Stimulated activated CD4-positive, alpha-beta T cell treated with anti-CD3 and anti-CD28 coated beads, Interleukin-1b, Interleukin-23, amount 100 ng/mL, for 1 hour (primary cell): ENCODE measurements at places on chromosomes 6 and 20.

DNA sequence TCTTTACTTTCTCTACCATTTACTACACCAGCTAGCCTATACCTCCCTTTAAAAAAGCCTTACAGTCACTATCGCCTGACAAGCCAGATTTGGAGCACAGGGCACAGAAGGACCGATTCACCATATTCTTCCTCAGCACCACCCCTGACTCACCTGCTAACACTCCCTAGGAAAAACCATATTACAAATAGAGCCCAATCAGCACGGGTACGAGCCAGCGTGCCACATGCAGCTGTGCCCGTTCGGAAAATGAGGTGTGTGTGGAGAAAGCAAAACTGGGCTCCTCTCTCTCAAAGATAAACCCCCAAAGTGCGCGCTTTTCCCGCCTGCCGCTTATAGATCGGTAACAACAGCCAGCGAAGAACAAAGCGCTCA, 1.2 kb downstream of the SYNCRIP start:
- DNase-seq = no peak

GRCh38 chr6:49430187-49430586, 32.9 kb downstream of the MMUT start:
- DNase-seq = no peak

DNA sequence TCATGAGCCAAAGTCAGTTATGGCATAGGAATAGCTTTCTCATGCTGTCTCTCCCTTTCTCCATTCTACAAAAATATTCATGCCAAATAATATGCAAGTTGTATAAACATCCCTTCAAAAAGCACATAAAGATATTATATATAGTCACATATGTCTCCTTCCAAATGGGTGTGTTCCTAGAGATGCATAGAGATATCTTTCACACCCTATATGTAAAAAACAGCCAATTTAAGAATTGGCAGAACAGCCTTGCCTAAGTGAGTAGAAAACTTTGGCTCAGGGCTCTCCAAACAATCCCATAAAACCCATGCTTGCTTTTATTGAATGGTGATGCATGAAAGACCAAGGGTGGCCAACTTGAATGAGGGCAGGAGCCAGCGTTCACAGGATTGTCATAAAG, 274.7 kb upstream of the SUPT3H start:
- no peak for DNase-seq

DNA sequence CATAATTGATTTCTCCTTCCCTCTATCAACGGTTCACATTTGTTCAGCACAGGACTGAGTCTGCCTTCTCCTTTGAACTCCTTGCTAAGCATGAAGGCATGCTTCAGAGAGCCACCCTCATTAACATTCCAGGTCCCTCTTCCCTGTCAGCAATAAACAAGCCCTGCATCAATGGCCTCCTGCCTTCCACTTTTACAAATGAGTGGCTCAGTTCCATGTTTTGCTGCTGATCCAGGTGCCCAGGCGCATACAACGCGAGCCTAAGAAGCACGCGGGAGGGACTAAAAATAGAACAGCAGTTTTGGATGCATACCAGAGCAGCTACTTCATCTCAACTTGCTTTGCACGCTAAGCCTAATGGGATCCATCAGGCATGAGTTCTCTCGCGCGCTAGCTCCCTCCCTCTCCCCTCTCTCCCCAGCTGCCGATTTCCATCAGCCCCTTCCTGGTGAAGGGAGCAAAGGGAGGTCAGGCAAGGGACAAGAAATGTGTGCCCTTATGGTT, 53.4 kb downstream of the TRAF3IP2 start:
- no peak for DNase-seq

DNA sequence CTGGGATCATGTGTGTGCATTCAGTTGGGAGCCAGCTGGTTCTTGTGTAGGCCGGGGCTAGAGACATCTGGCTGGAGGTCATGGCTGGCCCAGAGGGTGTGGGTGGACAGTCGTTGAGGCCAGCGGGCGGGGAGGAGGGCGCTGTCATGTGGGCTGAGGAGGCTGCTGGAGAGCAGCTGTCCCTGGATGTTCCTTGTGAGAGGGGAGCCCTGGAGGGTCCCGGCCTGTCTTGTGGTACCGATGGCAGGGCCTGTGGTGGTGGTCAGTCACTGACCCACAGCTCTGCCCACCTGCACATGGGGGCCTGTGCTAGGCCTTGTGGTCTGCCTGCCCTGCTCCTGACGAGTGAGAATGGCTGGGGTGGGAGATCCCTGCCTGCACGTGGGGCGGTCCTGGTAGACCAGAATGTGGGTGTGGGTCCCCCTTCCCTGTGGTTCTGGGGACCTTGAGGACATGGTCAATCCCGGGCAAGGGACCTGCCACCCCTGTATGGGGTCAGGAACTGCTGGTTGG, 1.9 kb upstream of the C20orf204 start:
- no peak for DNase-seq

DNA sequence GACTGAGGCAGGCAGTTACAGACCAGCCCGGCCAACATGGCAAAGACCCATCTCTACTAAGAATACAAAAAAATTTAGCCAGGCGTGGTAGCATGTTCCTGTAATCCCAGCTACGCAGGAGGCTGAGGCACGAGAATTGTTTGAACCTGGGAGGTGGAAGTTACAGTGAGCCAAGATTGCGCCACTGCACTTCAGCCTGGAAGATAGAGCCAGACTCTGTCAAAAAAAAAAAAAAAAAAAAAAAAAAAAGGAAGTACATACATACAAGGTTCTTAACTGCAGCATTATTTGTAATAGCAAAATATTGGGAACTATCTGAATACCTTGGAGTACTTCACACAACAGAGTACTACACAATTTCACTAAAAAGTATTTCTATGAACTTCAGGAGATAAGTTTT, 183.5 kb upstream of the OLIG3 start:
- no peak for DNase-seq

- DNase-seq = no peak
Measured at GRCh38 chr20:54535033-54535432, 59.6 kb downstream of the DOK5 start.

DNA sequence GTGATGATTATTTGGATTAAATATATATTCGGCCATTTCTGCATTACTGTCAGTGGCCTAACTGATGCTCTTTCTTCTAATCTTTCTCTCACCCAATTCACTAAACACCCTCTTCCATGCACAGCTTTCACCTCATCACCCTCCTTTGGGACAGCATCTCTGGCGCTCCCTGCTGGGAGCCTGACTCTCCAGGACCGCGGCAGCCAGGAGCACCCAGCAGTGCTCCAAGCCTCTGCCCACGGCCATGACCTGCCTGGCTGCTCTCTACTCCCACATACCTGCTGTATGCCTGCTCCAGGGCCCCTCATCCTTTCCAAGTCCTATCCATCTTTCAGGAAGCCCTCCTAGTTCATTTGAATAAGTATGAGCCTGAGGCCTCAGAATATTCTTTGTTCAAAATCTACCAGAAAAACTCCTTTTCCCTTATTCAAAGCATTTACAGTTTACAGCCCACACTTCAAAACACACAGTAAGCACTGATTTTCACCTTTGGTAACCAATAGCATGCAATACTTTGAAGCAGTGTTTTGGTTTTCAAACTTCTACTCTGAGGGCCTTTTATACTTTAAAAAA, 15.2 kb downstream of the CTCFL start:
- DNase-seq = no peak

DNA sequence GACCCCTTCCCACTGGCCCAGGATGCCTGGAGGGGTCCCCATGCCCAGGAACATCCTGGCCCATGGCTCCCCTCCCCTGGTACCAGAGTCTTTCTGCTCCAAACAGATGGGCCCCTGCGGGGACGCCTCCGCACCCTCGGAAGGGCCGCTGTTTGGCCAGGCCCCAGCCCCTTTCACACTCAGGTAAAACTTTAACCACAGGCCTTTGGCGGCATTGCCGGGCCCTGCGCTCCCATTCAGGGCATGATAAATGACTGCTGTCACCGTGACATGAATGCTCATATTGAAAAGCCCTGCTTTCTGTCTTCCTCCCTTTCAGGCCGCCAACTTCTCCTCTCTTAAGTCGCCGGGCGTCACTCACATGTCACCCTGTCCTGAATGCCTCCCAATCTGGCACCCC, 141.5 kb upstream of the TOP1 start:
- no peak for DNase-seq
